ENCODE measurements at places on chromosomes 5 and 9. TPM values are rescaled to one million over a fixed set of nuclear protein-coding genes. Genes with fewer than 3 reads are reported as not detected.

DNA sequence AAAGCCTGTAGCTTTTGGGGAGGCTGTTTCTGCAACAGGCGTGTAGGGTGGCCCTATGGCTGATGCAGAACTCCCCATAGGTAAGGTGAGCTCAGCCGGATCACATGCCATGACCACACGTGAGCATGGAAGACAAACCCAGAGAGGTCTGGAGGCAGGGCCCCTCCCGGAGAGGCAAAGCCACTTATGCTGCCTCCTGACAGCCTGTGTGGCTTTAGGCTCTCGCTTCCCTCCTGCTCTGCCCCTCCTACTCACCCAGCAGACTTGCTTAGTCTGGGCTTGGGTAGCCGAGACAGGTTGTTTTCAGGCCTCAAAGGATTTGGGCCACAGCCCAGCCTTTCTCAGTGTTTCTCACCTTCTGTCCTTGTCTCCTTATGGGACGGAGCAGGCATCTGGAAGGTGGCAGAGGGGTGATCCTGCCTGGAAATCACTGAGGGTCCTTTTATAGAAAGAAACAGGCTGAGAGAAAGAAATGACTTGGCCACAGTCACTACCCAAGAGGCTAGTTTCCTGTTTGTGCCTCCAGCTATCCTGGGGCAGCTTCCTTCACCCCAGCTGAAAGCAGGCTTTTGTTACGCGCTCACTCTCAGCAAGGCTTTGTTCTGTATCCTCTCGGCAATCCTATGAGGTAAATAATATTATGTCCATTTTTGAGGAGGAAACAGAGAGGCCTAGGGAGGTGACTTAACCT, 89.9 kb downstream of the DAB2IP start:
- no peak for DNase-seq

GRCh38 chr5:170221327-170221741, 11.5 kb upstream of the C5orf58 start:
- peak; percentile 69 for DNase-seq

PCDHA13 gene
- polyA plus RNA-seq = not detected

GRCh38 chr5:68446487-68446894, 230.9 kb downstream of the PIK3R1 start:
- no peak for DNase-seq
